ENCODE measurements at places on chromosomes 16 and 17.

DNA sequence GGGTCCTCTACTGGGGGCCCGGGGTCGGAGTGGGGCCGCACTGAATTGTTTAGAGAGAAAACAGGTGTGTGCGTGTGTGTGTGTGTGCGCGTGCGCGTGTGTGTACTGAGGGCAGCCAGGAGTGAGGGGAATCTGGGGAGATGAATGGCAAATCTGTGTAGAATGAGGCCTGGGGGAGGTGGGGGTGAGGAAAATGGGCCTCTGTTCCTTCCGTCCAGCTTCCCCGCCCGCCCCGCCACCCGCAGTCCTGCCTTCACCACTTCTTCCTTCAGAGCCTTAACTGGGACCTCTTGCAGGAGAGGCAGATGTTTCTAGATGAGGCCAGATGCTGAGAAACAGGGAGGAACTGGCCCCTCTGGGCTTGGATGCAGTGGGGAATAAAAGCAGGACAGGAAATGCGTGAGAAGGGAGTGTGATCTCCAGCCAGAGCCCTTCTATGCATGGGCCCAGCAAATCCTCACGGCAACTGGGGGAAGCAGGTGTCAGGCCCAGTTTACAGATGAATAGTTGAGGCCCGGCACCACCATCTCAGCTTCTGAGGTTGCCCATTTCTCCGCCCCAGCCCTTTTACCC is 29.7 kb upstream of the NGFR start:
- DNase-seq: no peak

GRCh38 chr16:287298-287811 is 4.4 kb downstream of the PDIA2 start:
- DNase-seq: no peak

- no peak for DNase-seq
Observed at GRCh38 chr17:7756968-7757367, 39.4 kb downstream of the DNAH2 start.

DNA sequence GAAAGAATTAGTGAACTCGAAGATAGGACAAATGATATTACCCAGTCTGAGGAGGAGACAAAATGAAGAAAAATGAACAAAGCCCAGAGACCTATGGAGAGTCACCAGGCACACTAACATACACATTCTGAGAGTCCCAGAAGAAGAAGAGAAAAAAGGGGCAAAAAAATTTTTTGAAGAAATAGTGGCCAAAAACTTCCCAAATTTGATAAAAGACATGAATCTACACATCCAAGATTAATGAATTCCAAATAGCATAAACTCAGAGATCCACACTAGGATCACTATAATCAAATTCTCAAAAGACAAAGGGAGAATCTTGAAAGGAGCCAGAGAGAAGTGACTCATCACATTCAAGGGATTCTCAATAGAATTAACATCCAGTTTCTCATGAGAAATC is 3.4 kb upstream of the OR4D1 start:
- DNase-seq: no peak

DNA sequence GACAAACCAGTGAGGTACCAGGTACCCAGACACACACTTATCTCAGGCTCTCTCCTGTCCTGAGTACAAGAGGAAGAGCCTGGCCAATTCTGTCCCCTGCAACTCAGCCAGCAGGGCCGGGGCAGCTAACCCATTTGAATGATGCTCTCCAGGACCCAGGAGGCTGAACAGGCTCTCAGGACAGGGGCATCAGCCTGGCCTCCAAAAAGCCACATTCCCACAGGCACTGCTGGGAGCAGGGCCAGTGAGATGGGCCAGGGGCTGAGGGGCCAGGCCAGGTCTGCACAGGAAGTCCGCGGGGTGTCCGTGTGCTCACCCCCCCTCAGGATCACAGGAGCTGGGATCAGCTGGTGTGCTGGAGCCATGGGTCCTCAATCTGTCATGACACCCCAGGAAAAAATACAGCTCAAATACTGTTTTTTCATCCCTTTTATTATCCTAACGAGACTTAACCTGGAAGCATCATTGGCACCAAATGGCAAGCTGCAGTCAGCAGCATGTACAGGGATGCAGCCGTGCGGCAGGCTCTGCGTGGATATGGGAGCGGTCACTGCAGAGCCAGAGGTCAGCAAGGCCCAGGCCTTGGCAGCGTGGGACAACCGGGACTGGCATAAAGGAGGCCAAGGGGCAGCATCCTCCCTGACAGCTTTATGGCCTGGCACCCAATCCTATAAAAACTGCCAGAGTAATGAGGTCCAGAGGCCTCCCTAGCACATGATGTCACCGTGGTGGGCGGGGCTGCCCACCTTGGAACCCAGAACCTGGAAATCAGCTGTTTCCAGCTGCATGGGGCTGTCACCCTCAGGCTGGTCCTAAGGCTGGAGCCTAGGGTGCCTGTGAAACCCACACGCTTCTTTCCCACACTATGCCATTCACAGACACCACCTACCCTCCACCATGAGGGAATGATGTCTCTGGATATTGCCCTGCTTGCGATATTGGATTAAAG is 276.7 kb downstream of the C16orf95 start:
- no peak for DNase-seq
